NCI-H460 (cell line): ENCODE measurements at places on chromosomes 16 and 17.

DNA sequence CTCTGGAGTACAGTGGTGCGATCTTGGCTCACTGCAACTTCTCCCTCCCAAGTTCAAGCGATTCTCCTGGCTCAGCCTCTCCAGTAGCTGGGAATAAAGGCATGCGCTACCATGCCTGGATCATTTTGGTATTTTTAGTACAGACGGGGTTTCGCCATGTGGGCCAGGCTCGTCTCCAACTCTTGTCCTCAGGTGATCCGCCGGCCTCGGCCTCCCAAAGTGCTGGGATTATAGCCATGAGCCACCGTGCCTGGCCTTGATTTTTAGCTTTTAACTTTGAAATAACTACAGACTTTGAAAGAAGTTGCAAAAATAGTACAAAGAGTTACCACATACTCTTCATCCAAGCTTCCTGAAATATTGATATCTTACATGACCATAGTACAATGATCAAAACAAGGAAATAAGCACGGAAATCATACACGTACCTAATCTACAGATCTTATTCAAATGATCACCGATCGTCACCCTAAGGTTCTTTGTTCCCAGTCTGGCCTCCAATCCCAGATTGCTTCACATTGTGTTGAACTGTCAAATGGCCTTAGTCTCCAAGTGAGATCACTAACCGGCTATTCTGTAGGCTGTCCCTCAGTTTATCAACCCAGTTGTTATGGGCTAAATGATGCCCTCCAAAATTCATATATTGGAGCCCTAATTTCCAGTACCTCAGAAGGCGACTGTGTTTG is 18.4 kb downstream of the NPIPA1 start:
- no peak for DNase-seq

GRCh38 chr16:50814052-50814451 is 72.2 kb downstream of the CYLD start:
- no peak for DNase-seq

DNA sequence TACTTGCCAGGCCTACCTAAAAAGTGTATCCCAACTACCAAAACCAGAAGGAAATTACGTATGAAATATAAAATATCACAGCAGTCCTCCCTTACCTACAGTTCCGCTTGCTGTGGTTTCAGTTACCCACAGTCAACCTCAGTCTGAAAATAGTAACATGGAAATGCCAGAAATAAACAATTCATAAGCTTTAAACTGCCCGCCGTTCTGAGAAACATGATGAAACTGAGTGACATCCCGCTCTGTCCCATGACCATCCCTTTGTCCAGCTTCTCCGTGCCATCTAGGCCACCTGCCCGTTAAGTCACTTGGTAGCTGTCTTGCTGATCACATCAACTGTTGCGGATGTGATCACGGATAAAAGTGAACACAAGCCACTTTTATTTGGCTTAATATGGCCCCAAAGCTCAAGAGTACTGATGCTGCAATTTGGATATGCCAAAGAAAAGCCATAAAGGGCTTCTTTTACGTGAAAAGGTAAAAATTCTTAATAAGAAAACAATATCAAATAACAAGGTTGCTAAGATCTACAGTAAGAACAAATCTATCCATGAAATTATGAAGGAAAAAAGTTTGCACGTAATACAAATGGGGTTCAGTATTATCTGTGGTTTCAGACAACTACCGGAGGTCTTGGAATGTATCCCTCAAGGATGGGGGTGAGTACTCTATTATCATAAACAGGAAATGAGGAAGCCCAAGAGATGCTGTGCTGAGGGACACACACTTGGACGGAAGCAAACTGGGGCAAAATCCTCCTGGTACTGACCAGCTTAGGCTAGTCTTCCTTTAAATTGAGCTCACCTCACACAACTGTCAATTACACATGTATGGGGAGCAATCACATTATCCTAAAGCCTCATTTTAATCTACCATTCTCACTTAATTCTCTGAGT is 8.2 kb downstream of the USP22 start:
- no peak for DNase-seq

DNA sequence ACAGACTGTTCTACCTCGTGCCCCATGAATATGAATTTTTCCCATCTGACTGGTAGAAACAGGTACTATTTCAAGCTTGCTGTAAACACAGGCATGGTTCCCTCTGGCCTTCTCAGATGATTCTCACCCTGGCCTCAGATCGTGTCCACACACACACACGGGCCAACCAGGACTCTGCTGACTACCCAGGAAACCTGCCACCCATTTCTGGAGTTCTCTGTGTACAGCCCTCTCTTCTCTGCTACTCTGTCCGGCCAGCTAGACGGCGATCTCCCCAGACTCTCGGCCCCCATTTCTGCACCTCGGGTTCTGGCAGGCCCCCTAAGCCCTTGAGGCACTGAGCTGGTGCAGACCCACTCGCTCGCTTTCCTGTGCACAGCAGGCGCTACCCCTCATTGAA is 31.2 kb downstream of the RPA1 start:
- no peak for DNase-seq

- DNase-seq, result no peak
Measured at GRCh38 chr17:42354956-42355843, 33.0 kb downstream of the STAT3 start.

DNA sequence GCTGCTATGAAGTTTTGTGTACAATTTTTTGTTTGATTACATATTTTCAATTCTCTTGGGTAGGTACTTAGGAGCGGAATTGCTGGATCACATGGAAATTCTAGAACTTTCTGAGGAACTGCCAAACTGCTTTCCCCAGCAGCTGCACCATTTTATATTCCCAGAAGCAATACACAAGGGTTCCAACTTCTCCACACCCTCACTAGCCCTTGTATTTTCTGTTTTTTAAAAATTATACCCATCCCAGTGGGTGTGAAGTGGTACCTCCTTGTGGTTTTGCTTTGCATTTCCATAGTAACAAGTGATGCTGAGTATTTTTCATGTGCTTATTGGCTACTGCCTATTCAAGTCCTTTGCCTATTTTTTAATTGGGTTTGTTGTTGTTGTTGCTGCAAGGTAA is 20.9 kb downstream of the NACA2 start:
- no peak for DNase-seq

GRCh38 chr17:61395983-61396585 is 3.6 kb upstream of the TBX2 start:
- DNase-seq, result no peak

GRCh38 chr17:27240802-27241155 is 53.1 kb upstream of the WSB1 start:
- DNase-seq, result no peak

DNA sequence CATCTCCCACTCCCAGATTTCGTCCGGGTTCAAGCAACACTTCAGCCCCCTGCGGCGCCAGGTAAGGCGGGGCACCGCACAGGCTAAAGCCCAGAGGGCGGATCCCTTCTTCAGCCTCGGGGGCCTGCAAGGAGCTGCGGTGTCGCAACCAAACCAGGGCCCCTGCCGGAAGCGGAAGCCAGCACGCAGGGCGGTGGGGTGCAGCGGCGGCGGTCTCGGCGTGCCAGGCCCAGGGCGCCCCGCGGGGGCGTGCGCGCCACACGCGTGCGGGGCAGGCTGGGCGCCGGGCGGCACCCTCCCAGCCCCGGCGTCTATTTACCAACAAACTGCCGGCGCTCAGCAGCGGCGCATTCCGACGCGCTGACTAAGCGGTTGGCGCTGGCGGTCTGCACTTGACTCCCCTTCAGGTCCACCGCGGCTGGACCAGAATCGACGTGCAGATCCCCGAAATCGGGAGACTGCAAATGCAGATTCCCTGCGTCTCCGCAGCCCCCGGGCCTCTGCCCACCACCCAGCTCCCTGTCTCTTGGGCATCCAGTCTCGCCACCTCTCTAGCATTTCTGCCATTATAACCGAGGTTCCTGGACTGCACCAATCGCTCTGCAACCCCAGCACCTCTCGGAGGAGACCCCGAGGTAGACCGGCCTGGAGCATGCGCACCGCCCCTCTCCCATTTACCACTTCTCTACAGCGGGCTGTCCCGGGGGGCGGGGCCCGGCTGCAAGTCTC is 421 bp upstream of the DLX4 start:
- peak; percentile 68 for DNase-seq

- no peak for DNase-seq
Measured at GRCh38 chr17:29341726-29342125, 47.8 kb upstream of the NUFIP2 start.

GRCh38 chr17:44829523-44830358 is at the start of gene GJC1:
Gene GJC1, minus strand, starts transcription at chr17:44830287. Its CDS starts 24,470 bp downstream, at chr17:44805817.
- no peak for DNase-seq

GRCh38 chr16:12881740-12882139 is 19.7 kb upstream of the SHISA9 start:
- no peak for DNase-seq

GRCh38 chr17:44414394-44415155 is 25.1 kb upstream of the ITGA2B start:
- DNase-seq, result no peak

DNA sequence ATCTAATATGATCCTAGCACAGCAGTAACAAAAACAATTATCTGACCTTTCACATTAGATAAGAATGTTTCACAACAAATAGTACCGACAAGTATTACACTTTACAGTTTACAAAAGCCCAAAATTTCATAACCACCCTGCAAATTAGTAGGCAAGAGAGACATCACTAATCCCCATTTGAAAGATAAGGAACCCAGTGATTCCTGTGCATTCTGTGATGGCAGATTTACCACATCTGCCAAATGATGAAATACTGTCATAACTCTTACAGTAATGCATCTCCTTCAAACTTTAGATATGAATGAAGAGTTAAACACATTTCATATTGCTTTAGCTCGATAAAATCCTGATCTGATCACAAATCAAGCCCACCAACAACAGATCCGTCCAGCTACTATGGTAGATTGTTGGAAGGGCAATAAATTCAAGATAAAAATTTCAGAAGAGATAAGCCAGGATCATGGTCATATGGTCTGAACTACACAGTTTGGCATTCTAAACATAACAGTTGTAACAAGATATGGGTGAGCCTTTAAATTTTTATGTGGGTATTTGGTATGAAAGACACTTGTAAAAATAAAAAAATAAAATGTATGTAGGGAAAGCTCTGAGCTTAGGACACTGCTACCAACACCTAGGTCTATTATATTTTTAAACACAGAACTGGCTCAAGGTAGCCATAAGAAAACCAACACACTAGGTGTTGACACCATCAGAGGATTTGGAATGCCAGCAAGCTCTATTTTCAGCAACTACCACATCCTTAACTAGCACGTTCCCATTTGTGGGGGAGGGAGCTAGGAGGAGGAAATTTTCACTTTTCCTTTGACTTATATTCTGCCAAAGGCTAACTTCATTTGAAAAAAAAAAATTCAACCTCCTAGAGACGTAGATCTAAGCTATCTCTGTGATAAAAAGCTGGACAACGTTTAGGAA is 9.3 kb downstream of the YWHAE start:
- DNase-seq, result no peak

DNA sequence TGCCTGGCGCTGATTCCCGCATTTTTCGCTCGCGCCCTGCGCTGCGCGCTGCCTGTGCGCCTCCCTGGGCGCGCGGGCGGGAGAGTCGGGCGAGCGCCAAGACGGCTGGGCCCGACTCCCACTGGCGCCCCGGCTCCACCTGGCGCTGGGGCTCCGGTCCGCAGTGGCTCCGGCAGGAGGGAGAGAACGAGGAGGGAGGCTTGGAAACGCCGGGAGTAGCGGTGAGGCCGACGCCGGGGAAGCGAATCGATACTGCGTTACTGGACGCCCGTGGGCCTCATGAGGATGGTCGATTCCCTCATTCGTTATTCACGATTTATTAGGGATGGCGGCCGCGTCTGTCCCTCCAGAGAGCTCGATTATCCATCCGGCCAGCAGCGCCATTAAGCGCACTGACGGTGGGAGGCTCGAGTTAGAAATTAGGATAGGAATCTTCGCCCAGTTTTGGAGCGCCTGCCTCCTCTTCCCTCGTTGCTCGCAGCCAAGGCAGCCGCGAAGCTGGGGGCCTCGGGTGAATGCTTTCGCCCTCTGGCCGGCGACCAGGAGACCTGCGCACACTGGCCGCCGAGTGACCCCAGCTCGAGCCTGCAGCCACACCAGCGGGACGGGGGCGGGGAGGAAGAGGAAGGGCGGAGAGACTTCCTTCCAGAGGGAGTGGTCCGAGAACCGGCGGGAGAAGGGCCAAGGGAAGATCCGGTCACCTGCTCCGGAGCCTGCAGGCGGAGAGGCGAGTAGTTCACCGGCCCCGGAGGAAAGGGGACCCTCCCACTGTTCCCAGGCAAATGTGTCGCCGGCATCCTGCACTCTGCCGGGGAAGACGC is 1.3 kb upstream of the PCGF2 start:
- DNase-seq, result peak; percentile 76

DNA sequence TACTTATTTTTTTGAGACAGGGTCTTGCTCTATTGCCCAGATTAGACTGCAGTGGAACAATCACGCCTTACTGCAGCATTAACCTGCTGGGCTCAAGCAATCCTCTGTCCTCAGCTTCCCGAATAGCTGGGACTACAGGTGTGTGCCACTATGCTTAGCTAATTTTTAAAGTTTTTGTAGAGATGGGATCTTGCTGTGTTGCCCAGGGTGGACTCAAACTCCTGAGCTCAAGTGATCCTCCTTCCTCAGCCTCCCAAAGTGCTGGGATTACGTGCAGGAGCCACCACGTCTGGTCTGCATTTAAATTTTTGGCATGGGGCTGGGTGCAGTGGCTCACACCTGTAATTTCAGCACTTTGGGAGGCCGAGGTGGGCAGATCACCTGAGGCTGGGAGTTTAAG is 41.0 kb upstream of the INTS2 start:
- no peak for DNase-seq

GRCh38 chr17:17051791-17052461 is 9.7 kb downstream of the MPRIP start:
- no peak for DNase-seq

DNA sequence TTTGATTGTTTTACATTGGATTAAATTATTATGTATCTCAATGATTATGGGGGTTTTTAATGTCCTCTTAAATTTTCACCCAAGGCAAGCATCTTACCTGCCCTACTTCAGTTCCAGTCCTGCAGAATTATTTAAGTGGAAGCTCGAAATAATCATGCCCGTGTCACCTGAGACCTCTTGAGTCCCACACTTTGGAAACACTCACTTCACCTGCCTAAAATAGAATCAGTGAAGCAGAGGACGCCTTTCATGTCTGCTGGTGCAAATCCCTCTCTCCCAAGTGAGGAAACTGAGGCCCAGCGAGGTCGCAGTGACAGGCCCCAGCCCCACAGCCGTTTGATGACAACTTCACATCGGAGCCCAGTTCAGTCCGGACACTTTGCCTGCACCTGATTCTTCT is 284.6 kb downstream of the C16orf95 start:
- DNase-seq, result no peak

GRCh38 chr16:66176731-66177130 is 189.8 kb upstream of the CDH5 start:
- DNase-seq, result no peak
